ENCODE measurements at places on chromosomes 6 and 20.

DNA sequence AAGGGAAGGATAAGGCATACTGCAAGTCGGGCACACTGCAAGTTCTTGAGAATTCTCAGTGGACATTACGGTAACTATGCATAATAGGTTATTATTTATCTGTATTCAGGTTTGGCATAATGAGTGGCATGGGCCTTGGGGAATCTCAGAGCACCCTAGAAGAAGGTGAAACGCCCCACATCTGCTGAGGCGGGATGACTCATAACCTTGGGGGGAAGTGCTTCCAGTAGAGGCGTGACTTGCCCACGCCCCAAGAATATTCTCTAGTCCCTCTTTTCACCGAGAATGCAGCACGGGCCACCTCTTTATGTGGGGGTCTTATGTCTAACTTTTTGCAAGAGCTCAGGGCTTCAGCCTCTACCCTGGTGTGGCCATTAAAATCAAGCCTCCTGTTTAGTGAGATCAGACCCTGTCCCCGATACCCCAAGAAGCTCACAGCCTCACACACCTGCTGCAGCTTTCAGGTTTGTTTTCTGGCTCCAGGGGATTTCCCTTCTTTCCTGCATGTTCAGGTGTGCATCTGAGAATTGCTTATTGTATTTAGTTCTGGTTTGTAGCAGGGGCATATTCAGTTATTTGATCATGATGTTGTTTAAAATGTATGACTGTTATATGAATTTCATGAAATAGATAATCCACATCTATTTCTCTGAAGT, 19.1 kb downstream of the ZFP64 start:
- DNase-seq = no peak

GRCh38 chr20:19966840-19967239, 50.3 kb upstream of the NAA20 start:
- DNase-seq = no peak

GRCh38 chr6:54633601-54634000, 213.0 kb upstream of the FAM83B start:
- no peak for DNase-seq

DNA sequence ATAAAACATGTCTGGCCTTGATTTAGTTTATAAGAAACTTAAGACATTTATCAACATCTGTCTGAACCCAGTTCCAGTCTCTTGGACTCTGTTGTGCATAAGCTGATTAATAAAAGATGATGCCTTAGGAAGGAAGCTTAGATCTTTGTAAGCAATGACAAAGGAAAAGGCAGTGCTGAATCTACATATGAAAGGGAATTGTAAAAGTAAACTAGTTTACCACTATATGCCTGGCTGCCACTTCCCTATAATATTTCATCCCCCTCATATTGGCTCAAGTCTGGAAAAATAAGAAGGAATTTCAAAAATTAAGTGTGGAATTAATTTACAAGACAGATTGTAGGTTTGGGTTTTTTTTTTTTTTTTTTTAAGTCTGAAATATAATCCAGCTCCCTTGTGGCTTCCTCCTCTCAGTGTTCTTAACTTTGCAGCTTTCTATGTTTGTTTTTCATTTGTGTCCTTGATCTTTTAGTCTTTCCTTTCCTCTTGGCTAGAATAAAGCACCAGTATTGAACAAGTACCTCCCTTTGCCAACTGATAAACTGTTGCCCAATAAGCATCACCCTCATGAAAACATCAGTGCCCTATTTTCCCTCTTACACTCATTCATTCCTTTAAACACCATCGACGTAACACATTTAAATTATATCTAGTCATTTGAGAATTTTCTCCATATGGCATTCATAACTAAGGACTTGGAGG, 146.7 kb upstream of the TBX18 start:
- no peak for DNase-seq
